ENCODE measurements at places on chromosomes 5 and 9.

DNA sequence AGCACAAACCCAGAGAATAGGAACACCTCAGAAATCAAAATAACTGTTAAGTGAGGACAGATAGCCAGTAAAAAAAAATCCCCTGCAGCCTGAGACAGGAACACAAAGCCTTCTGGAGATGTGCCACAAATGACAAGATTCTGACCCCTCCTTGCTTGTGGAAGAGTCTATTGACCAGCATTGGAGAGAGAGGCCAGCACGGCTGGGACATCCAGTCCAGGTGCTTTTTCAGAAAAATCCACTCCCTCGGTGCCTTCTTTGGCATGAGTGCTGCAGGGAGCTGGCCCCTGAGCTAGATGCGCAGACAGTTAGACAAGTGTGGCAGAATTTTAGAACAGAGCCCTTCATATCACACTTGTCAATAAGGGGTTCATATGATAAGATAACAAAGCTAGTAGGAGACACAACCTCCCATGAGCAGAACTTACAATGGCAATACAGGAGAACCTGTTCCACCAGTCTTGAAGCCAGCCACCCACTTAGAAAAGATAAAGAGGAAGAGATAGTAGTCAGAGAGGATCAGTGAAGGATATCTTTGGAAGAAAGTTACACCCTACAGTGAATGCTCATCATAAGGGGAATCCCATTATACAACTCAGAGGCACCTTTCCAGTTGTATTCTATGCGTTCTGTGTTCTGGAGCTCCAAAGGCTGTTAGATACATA lies 298.4 kb downstream of the TLE1 start:
- DNase-seq: peak; percentile 81

DNA sequence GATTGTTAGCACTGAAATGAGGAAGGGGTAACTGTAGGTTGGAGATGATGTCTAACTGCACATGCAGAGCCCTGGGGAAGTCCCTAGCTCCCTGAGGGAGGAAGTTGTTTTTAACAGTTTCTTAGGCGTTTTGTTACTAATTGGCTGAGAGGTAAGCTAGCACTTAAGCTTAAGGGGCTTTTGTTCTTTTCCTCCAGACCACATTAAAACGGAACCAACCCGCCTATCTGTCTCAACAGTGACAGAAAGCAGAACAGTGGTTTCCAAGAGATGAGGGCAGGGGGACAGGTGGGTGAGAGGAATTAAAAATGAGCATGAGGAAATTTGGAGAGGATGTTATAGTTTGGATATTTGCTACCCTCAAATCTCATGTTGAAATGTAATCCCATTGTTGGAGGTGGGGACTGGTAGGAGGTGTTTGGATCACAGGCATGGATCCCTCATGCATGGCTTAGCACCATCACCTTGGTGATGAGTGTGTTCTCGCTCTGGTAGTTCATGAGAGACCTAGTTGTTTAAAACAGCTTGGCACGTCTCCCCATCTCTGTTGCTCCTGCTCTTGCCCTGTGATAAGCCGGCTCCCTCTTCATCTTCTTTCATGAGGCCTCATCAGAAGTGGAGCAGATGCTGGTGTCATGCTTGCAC lies 38.9 kb downstream of the LYRM7 start:
- DNase-seq: peak; percentile 43

GRCh38 chr5:78511121-78511906 lies 137.3 kb downstream of the LHFPL2 start:
- no peak for DNase-seq

DNA sequence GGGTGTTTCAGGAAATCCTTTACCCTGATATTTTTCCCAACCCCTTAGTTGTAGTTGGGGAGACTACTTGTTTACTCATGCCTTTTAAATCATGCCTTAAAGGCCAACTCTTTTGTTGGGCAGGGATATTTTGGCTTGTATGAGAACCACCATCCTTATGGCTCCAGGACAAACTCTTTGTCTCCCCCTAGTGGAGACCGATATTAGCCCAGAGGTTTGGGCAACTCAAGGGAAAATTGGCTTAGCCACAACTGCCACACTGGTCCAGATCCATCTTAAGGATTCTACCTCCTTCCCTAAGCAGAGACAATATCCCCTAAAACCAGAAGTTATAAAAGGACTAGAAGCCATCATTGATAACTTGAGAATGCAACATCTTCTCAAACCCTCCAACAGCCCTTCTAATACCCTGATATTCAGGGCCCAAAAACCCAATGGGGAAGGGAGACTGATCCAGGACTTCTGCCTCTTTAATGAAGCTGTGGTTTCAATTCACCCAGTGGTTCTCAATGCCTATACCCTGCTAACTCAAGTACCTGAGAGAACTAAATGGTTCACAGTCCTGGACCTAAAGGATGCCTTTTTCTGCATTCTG lies 100.9 kb upstream of the HCN1 start:
- peak; percentile 18 for DNase-seq

DNA sequence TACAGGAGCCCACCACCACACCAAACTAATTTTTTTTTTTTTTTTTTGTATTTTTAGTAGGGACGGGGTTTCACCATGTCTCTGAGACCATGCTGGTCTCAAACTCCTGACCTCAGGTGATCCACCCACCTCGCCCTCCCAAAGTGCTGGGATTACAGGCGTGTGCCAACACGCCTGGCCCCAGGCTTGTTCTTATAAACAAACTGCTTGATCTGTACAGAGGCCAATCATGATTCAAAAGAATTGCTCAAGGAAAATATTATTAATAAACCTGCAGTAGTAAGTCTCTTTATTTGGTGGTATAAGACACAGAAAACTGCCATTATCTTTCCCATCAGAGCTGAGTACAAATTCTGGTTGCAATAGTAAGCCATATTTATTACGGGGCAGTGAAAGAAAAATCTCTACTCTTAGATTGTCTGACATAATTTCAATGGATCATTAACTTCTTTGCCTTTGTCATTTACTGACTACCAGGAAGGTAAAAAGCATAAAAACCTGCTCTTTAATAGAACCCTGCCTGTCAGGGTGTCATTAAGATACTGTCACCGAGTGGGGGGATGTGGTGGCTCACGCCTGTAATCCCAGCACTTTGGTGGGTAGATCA lies 33.3 kb downstream of the RASEF start:
- DNase-seq: no peak

DNA sequence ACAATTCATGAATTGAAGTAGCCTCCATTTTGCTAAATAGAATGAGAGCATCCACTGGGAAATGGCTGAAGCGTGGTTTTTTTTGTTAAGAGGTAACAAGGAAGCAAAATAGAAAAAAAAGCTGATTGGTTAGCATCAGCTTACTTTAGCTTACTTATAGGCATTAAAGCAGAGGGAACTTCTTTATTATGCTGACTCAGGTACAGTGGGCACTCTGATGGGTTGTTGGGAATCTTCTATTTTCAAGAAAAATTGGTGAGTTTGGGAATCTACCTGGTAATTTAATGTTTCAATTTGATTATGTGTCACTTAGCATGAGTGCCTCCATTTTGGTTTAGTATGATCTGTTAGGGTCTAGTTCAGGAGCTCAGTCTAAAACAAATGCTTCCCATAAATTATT lies 289.6 kb downstream of the ANXA1 start:
- no peak for DNase-seq

DNA sequence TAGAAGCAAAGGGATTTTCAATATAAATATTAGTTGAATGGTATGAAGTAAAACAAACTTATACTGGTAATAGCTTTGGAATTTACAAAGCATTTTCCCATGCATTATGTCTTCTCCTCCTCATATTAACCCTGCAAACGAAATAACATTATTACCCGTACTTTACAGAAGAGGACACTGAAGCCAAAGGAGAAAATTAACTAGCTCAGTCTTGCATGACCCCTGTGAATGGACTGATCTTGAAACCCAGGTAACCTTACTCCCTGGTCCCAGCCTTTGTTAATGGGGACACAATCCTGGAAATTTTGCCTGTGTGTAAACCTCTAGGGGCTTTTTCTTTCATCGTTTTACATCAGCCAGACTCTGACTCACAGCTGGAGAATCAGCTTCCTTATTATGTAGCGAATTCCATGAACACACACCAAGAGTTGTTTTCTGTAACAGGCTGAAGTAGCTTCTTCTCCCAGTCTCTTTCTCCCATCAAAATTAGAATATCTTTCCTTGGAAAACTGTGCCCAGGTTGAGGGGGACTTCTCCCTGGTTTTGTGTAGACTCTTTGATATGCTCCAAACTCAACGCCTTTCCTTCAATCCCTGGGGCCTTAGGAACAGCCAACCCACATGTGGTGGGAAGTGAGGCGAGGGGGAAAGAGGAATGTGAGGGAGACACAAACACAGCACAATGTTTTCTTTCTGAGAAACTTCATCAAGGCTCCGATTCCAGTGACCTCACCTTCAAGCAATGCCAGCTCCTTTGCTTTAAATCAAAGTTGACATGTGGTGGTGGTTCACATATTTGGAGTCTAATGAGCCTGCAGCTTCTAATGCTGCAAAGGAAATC lies 480.9 kb upstream of the PAPPA start:
- peak; percentile 90 for DNase-seq

DNA sequence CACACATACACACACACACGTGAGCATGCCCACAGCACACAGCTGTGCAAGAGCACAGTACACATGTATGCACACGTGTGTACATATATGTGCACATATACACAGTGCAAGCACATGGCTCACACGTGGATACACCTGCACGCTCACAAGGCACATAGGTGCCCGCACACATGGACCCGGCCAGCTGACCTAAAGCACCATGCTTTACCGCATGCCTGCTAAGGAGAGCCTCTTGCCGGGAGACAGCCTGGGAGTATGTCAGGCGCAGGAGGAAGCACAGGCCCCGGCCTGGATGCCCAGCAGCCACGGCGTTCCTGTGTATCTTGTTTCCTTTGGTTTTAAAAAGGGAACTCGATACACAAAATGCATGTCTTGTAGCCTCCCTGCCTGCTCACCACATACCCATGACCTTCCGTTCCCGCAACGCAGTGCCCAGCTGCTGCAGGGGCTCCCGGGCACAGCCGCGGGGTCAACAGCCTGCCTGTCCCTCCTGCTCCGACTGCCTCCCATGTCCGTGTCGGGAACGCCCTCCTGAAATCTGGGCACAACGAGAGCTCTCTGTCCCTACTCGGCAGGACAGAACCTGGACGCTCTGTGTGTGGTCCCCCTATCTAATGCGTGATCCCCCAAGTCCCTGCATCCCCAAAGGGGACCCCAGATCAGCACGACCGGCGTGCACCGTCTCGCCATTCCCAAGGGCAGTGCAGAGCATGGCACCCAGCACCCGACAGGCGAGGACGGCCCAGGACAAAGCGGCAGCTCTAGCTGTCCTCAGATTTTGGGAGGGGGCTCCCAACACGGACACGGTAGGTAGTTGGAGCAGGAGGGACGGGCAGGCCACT lies 3.6 kb downstream of the SLC12A7 start:
- no peak for DNase-seq

DNA sequence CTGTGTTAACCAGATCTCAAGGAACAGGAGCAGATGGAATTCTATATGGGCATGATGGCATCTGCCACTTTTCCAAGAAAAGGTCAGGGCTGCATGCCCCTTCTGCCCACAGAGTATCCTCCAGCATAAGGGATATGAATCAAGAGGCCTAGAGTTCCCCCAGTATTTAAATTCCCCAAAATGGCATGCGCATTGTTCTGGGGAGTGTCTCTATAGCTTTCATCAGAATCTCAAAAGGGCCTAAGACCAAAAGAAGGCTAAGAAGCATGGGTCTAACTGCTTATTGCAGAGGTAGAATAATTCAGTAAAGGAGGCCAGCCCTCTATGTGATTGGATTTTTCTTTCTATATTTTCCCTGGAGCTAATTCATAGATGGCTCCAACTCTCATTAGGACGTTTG lies 114.2 kb upstream of the SPIN1 start:
- no peak for DNase-seq
